Activated CD4-positive, alpha-beta T cell treated with anti-CD3 and anti-CD28 coated beads, Interleukin-2, amount 50 U/mL, for 1 hour (primary cell): ENCODE measurements at places on chromosomes 3 and 15.

DNA sequence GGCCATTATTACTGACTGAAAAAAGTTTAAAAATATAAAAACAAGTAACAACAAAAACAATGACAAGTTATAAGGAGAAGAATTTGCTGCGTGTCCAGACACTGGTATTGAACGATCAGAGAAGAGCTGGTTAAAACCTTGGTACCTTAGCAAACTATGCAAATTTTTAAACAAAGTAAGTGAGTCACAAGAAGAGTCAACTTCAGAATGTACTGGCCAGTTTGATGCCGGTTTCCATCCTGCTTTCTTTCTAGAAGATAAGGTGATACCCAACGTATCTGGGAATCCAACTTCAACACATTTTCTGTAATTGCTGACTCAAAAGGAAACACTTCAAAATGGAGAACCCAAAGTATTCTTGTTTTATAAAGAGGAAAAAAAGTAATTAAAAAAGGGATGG, 49.8 kb downstream of the RUBCN start:
- no peak for DNase-seq

DNA sequence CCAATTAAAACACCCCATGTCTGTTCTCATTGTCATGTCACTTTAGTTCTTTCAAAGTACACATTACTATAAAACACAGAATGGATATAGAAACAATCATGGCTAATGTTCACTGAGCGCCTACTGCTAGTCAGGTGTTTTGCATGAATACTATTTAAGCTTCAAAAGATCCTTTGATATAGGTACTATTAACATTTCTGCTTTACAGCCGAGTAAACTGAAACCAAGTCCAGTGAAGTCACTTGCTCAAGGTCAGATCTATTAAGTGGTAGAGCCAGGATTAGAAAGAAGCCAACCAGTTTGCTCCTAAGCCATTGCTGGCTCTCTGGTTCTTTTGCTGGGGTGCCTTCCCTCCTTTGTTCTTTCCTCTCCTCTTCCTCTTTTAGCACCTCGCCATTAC, 32.4 kb upstream of the NMNAT3 start:
- DNase-seq, result no peak

DNA sequence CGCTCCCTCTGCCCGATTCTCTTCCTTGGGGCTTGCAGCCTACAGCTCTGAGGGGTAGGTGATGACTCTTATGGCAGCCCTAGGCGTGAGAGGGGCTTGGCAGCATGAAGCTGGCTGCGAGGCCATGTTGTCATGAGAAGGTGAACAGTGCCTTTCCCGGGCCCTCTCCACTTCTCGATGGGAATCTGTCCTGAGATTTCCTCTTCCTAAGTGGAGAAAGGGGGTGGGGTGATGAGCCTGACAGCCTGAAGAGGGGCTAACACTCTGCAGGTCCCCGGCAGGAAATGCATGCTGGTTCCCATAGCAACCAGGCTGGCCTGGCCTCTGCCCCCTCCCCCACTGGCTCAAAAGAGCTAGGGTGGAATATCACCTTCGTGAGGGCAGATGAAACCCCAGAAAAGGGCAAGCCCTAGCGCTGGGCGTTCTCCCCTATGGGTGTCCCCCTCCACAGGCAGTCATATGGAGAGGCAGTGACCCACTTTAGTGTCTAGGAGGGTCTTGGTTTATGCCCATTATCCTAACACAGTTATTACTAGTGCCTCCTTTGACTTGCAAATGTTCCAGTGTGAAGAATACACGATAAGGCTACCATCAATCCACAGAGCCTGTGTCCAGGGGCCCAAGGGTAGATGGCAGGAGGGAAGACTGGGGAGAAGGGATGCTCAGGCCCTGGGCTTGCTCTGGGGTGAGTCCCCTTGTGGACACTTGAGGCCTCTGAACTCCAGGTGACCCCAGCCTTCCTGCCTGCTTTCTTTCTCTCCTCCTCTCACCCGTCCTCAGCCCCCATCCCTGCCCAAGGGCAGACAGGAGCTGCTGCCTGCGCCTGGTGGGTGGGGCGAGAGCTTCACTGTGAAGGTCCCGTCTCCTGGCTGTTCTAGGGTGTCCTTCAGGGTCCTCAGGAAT, 13.2 kb downstream of the EPHB3 start:
- DNase-seq, result no peak

- DNase-seq, result no peak
These were observed 22.5 kb downstream of the CNTN3 start for GRCh38 chr3:74591946-74592345.

DNA sequence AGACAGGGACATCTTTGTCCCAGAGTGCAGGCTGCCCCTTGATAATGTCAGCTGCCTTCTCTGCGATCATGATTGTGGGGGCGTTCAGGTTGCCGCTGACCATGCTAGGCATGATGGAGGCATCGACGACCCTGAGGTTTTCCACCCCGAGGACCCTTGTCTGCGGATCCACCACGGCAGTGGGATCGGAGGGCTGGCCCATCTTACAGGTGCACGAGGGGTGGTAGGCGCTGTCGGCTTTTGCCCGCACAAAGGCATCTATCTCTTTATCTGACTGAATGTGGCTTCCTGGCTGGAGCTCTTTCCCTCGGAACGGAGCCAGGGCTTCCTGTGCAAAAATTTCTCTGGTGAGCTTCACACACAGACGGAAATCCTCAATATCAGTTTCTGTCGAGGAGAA, 28.4 kb downstream of the CHDH start:
- DNase-seq, result no peak
